ENCODE measurements at places on chromosomes 1 and 21.

DNA sequence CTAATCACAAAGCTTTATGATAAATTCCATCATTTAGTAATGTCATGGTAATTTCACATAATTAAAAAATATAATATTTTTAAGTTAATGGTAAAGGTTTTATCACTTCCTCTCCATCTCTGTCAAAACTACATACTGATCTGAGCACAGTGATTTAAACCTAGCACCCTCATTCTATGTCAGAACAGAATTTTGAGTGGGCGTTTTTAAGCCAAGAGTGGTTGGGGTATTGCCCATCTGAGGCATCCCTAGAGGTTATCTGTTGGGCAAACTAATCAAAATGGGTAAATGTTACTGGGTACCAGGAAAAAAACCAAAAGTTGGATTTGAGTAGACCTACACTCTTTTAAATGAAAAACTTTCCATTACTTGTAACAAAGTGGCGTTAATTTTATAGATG, 100.7 kb upstream of the GFI1 start:
- DNase-seq: no peak

- no peak for DNase-seq
These were observed 21.0 kb upstream of the LYST start for GRCh38 chr1:235887676-235888075.

DNA sequence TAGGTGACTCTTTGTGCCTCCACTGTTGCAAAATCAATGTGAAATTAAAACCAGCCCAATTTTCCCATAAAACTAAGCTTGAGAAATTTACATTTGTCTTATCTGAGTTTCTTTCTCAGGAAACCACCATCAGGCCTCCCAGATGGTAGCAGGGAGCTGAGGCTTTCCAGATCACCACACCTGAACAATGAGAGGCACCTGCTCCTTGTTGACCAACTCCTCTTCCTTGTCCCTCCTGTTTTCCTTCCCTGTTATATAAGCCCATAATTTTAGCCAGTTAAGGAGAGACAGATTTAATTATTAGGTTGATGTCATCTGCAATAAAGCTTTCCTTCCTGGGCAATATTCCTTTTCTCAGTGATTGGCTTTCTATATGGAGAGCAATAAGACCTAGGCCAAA, 32.0 kb upstream of the C1orf185 start:
- no peak for DNase-seq

- no peak for DNase-seq
These were observed 17.6 kb downstream of the RIT1 start for GRCh38 chr1:155893389-155894142.

DNA sequence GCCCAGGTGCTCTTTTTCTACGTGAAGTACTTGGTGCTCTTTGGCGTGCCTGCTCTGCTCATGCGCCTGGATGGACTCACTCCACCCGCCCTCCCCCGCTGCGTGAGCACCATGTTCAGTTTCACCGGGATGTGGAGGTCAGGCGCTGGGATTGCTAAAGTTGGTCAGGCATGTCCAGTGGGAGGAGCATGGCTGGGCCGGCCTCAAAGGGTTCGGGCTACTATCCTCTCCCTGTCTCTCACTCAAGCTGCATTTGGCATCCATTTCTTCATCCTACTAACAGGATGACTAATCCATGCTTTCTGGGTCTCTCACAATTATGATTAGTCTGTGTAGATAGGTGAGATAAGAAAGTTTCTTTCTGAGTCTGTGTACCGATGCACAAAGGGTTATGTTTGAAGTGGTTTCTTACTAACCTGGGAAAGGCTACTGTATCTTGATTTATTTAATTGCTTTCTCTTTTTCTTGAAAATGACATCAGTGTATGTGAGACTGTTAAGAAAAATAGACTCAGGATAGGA, 135.9 kb downstream of the HHAT start:
- no peak for DNase-seq
